ENCODE measurements at places on chromosomes 11 and 22.

- no peak for DNase-seq
Observed at GRCh38 chr22:23243006-23243573, 62.8 kb downstream of the BCR start.

DNA sequence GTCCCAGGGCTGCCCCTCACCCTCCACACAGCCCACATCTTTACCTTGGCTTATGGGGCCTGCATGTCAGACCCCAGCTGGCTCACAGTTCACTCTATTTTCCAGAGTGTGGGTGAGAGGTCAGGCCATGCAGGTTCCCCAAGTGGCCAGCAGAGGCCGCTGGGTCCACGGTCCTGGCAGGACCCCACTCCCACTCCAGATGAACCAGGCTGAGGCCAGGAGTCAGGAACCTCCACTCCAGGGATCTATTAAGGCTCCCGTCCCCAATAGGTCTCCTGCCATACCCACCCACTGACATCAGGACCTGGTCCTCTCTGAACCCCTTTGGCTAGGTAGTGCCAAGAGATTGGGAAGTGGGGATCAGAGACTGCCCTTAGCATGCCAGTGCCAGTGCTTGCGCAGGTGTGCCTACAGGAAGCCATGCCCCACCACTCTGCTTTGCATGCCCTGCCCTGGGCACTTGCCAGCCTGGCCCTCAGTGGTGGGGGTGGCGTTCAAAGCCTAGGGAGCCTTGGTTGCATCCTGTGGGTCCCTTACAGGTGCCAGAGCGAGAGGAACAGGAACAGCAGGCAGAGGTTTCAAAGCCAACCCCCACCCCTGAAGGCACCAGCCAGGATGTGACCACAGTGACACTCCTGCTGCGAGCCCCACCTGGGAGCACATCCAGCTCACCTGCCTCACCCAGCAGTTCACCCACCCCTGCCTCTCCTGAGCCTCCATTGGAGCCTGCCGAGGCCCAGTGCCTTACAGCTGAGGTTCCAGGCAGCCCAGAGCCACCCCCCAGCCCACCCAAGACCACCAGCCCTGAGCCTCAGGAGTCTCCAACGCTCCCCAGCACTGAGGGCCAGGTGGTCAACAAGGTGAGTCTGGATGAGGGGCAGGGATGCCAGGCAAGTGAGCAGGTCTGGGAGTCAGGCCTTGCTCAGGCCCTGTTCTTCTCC, 8.3 kb downstream of the SMTN start:
- peak; percentile 52 for DNase-seq

- no peak for DNase-seq
Observed at GRCh38 chr11:133636711-133637355, 104.5 kb upstream of the OPCML start.

DNA sequence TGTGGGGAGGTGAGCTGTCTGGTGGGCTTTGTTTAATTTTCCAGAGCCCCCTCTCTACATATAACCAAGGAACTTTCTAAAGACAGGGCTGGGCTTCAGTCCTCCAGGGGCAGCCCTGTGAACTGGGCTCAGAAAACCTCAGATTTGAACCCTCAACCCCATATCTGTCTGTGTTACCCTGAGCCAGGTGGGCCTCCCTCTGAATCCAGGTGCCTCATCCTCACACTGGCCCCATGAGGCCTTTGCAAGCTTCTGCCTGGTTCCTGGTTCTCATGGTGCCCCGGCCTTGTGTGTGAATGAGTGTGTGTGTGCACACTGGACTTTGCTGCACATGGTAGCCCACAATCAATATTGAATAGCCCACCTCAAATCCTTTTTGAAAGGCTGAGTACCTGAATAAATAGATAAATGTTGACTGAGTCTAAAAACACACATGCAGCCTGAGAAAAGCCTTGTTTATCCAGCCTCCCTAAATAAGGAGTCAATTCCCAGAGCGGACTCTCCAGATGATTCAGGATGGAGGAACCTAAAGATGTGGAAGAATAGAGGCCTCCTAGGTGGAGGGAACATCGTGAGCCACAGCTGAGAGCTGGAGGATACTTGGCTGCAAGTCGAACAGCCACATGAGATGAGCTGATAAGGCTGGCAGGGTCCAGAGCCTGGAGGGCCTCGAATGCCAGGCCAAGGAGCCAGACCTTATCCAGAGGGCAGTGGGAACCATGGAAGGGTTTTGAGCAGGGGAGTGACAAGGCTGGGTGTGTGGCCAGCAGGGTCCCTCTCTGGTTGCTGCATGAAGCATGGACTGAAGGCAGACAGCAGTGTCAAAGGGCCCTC, 28.1 kb upstream of the P2RY2 start:
- DNase-seq = no peak

GRCh38 chr11:69376155-69377028, 82.4 kb downstream of the MYEOV start:
- DNase-seq = no peak

- DNase-seq = peak; percentile 72
Observed at GRCh38 chr22:41857155-41857859, 24.4 kb downstream of the SREBF2 start.

DNA sequence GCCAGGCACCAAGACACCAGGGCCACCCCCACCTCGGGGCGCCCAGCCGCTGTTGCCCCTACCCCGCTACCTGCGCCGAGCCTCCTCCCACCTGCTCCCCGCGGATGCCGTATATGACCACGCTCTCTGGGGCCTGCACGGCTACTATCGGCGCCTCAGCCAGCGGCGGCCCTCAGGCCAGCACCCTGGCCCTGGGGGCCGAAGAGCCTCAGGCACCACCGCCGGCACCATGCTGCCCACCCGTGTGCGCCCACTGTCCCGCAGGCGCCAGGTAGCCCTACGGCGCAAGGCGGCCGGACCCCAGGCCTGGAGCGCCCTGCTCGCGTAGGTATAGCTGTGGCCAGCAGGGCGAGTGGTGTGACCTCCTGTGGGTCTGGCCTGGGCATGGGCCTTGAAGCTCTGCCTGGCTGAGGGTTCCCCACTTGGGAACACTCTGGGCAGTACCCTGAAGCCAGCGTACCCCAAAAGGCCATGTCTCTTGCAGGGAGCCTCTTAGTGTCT, 14.8 kb upstream of the MDK start:
- DNase-seq = no peak

DNA sequence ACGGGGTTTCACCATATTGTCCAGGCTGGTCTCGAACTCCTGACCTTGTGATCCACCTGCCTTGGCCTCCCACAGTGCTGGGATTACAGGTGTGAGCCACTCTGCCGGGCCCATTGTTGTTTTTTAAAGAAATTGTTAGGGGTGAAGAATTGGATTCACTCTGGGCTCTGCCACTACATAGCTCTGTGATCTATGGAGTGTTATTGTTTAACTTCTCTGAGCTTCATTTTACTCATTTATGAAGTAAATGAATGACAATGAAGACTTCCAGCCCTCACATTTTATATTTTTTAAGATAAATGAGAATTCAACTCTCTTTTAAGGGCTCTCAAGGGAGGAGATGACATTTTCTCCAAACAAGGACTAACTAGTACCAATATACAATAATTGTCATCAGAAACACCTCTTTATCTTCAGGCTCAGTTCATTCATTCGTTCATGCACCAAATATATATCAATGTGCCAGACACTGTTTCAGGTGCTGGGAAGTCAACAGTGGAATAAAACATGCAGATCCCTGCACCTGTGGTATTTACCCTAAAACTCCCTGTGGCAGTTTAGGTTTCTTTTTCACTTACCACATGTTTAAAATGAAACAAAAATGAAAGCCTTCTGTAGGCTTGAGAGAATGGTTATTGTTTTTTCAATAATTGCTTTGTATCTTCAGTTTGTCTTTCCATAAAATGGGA, 23.5 kb upstream of the GRAMD1B start:
- no peak for DNase-seq

- no peak for DNase-seq
Observed at GRCh38 chr22:41969110-41969646, at the start of gene SEPTIN3. Gene SEPTIN3, plus strand, starts transcription at chr22:41969443. Its CDS starts 2,050 bp downstream, at chr22:41971493.

DNA sequence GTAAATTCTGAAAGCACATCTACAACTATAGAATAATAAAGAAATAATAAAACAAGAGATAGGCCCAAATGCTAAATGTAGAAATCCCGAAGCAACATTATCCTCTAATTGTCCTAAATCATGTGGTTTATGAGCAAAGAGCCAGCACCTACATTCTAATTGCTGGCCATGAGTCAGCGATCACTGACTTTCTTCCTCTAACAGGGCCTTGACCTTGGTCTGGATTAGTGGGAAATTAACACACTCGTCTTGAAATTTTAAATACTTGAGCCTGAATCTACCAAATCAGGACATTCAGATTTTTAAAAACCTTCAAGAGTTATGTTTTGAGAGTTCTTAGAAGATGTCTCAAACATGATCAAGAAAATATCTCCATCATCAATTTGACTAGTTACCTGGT, 727.6 kb downstream of the METTL15 start:
- peak; percentile 28 for DNase-seq

DNA sequence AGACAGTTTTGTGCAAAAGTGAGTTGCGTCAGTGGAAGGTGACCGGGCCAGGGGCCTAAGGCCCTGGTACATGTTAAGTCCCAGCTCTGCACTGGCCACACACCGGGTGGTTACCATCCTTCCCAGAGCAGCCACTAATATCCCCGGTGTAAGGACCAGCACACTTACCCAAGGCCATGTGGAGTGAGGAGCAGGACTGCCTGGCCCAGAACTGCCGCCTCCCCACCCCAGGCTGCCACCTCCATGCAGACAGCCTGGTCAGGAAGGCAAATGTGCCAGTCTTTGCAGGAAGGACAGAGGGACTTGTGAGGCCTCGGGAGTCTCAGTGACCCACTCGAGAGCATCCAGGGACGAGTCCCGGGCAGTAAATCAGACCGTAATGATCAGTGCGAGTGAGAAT, 102.9 kb downstream of the MORC2 start:
- DNase-seq = no peak

- no peak for DNase-seq
Observed at GRCh38 chr11:44387825-44388224, 77.9 kb upstream of the ALX4 start.

DNA sequence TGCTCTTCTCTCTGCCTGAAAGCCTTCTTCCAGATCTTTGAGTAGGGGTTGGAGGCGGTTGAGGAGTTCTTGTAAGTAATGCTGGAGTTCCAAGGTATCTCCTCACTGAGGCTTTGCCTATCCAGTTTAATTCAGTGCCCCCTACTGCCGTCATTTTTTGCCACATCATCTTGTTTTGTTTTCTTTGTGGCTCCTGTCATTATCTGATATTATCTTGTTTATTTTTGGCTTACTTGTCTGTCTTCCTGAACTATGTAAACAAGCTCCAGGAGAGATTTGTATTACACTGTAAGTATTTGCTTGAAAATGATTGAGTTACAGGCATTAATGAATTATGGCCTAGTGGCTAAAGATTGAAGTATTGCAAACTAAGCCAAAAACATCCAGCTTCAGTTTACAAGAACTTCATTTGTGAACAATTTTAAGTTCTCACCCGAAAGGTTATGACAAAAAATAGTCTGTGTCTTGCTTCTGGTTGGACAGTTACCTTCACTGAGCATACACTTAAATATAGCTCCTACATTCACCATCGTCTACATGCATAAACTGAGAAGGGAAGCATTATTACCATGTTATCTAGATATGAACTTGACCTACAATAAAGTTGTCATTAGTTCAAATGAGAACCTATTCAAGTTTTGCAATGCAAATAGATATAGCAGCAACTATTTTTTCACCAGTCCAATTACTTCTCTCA, 154.8 kb downstream of the ARHGAP42 start:
- DNase-seq = no peak

DNA sequence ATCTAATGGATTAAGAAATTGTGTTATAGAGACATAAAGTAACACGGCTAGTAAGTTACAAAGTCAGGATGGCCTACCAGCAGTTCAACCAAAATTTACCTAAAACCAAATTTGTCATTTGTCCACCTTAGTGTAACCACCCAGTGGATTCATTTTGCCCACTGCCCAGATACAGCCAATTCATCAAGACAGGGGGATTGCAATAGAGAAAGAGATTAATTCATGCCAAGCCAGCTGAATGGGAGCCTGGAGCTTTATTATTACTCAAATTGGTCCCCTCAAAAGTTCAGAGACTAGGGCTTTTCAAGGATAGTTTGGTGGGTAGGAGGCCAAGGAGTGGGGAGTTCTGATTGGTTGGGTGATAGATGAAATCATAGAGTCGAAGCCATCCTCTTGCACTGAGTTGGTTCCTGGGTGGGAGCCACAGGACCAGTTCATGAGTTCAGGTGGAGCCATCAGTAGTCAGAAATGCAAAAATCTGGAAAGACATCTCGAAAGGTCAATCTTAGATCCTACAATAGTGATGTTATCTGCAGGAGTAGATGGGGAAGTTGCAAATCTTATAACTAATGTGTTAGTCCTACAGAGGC, 304.2 kb upstream of the CADM1 start:
- DNase-seq = no peak

- DNase-seq = no peak
Observed at GRCh38 chr22:24494167-24494527, 985 bp upstream of the UPB1 start.

DNA sequence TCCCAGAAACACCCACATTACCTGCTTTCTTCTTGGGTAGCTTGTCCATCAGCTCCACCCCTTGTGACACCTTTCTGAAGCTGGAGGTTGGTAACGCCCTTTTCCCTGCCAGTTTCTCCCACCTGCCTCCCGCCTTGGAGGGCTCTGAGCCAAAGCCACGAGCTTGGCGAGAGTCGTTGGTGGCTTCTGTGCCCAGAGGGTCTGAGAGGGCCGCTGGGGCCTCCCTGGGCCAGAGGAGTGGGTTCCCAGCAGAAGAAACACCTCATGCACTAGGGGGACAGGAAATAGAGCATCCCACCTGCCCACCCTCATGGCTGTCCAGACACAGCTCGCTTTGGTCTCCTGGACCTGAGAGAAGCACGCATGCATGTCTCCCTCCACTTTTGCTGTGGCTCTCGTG, 37.9 kb downstream of the B3GAT1 start:
- DNase-seq = no peak

DNA sequence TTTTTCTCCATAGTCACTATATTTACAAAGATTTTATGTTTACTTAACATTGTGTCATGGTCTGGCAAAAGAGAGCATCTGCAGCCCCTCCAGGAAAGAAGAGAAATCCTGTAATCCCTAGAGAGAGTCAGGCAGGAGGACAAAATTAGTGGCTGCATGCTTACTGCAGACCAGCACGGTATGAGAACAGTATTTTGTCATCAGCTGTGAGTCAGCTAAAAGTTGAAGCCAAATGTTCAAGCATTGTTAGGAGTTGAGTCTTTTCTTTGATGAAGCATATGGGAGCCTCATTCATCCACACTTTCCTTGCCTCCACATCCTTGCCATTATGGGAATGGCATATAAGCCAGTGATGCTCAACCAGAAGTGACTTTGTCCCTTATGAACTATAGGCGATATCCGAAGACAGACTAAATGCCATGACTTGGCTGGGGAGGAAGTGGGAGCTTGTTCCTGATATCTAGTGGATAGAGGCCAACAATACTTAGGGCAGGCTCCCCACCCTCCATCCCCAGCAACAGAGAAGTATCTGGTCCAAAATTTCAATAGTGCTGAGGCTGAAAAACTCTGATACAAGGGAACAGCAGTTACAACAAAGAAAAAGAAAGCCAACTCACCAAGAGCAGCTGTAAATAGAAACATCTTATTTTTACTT, 112.0 kb upstream of the OR5AK2 start:
- no peak for DNase-seq

GRCh38 chr22:32590556-32590955, 115.9 kb downstream of the FBXO7 start:
- no peak for DNase-seq

All from Calu3 (cell line).